Regular cardiac myocyte (primary cell): ENCODE measurements at places on chromosomes 4 and X. TPM values are rescaled to one million over a fixed set of nuclear protein-coding genes. Genes with fewer than 3 reads are reported as not detected.

The SAGE1 gene
- not detected in 2 replicates for total RNA-seq

The LRAT gene
- not detected in 2 replicates for total RNA-seq

The HERC5 gene
- total RNA-seq: 0.77 and 5.1 TPM in 2 replicates

The NXF2 gene
- total RNA-seq: not detected in 2 replicates

The FGF5 gene
- total RNA-seq: 11.0 and 23.8 TPM in 2 replicates

The PCDH11X gene
- total RNA-seq: under 0.01 TPM in 1 of 2 replicates, not detected in the other

The PNMA6F gene
- not detected in 2 replicates for total RNA-seq

The HSFX2 gene
- total RNA-seq: not detected in 2 replicates

The TLR1 gene
- 0.96 and 1.4 TPM in 2 replicates for total RNA-seq
